ENCODE measurements at places on chromosomes 3 and 15. TPM values are rescaled to one million over a fixed set of nuclear protein-coding genes. Genes with fewer than 3 reads are reported as not detected.

GRCh38 chr15:67852418-67852817 lies 12.6 kb upstream of the RNU6-1 start:
- no peaks in the 10 kb centered on the region for H3K27me3 ChIP-seq
- no peak for DNase-seq
- H3K36me3 ChIP-seq, result no peaks in the 10 kb centered on the region
- peak overlapping the region; percentile 0 for H3K27ac ChIP-seq
- peaks cover 19% of the 10 kb centered on the region for H3K4me1 ChIP-seq

DNA sequence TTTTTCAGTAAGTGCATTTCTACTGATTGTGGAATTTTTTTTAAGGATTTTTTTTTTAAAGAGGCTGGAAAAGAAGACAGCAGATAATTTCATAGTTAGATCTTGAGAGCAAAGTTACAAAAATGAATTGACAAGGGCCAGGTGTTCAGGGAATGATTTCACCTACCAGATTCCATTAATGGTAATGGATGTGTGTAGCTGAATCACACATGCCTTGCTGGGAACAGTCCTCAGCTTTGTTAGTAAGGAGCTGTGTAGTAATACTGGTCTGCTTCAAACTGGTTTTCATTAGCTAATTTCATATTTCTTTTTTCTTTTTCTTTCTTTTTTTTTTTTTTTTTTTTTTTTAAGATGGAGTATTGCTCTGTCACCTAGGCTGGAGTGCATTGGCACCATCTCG lies 16.0 kb downstream of the NR1D2 start:
- H3K27me3 ChIP-seq, result no peaks in the 10 kb centered on the region
- no peak overlapping the region for H3K4me3 ChIP-seq
- no peak overlapping the region for H3K27ac ChIP-seq
- DNase-seq, result no peak

GRCh38 chr3:38004415-38005075 lies 14.0 kb downstream of the VILL start:
- no peaks in the 10 kb centered on the region for H3K27me3 ChIP-seq
- H3K4me1 ChIP-seq, result no peaks in the 10 kb centered on the region
- no peak overlapping the region for H3K27ac ChIP-seq
- no peak overlapping the region for H3K4me3 ChIP-seq

DNA sequence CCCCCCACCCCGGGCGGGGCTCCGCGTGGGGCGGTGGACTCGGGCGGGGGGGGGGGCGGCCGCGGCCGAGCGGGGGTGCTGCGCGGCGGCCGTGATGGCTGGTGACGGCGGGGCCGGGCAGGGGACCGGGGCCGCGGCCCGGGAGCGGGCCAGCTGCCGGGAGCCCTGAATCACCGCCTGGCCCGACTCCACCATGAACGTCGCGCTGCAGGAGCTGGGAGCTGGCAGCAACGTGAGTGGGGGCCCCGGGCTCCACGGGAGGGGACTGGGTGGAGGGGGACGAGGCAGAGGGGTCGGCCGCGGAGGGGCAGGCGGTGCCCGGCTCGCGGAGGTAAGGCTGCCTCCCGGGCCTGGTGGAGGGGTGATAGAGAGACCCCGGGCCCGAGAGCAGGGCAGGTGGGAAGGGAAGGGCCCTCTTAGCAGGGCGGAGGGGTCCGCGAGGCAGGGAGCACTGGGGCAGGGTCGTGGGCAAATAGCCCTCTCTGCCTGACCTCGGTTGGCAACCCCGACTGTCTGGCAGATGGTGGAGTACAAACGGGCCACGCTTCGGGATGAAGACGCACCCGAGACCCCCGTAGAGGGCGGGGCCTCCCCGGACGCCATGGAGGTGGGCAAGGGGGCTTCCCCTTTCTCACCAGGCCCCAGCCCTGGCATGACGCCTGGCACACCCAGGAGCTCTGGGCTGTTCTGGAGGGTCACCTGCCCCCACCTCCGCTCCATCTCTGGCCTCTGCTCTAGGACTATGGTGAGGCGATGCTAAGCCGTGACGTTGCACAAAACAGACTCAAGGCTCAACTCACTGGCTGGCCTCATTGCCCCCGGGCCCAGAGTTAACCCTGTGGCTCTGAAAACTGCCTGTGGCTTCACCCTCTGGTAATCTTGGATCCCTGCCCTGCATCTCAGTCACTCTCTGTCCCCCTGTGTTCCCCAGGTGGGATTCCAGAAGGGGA lies at the start of gene ECE2:
TSS of gene ECE2 (plus strand) at position 62 of the 950 bp plus-strand sequence. CDS start at position 194, 132 bp downstream.
- H3K27ac ChIP-seq, result no peak within 1 kb of the TSS
- H3K4me3 ChIP-seq, result no peak within 1 kb of the TSS
- H3K27me3 ChIP-seq, result peaks cover 6% of the 10 kb centered on the region
- H3K4me1 ChIP-seq, result no peaks in the 10 kb centered on the region

- no peaks in the 10 kb centered on the region for H3K4me1 ChIP-seq
- H3K27me3 ChIP-seq, result no peaks in the 10 kb centered on the region
- no peak for DNase-seq
- no peaks in the 10 kb centered on the region for H3K36me3 ChIP-seq
- no peak overlapping the region for H3K4me3 ChIP-seq
- no peak overlapping the region for H3K27ac ChIP-seq
Observed at GRCh38 chr3:46442576-46443530, 21.9 kb downstream of the LTF start.

- no peaks in the 10 kb centered on the region for H3K4me1 ChIP-seq
- no peaks in the 10 kb centered on the region for H3K27me3 ChIP-seq
- no peak overlapping the region for H3K4me3 ChIP-seq
- H3K27ac ChIP-seq, result no peak overlapping the region
Observed at GRCh38 chr3:117490716-117491115, 781.1 kb downstream of the TUSC7 start.

DNA sequence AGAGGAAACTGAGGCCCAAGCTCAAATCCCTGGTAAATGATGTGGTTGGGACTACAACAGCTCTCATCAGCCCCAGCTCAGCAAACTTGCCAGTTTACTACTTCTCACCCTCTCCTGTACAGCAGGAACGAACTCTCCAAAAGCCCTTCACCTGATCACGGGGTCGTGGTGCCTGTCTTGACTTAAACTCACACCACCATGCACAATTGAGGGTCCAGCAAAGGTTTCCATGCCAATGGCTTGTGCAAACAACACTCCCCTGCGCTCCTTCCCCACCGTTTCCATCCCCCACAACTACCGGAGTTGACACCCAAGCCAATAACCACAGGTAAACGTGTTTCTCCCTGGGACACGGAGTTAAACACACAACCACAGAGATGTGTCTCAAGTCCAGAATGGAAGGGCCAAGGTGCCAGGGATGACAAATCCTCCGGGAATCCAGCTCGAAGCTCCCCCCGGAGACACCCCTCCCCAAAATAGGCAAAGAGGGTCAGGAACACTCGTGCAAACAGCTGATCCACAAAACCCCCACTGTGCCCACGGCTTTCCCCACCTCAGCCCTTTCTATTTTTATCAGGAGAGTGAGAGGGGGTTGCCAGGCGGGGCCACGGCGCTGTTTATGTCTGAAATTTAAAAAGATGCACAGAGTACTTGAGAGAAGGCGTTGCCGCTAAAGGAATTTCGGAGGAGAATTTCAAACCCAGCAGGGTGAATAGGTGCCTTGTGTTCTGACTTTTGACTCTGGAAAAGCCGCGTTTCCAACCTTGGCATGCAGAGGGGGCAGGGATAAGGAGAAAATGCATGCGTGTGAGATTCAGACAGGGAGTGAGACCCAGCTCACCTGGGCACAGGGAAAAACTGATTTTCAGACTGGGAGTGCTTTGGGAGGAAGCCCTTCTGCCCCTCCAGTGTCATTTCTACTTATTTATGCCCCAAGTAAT lies 10.6 kb upstream of the ACAN start:
- H3K27me3 ChIP-seq, result peaks cover 5% of the 10 kb centered on the region
- H3K4me3 ChIP-seq, result no peak overlapping the region
- no peak for DNase-seq
- no peaks in the 10 kb centered on the region for H3K4me1 ChIP-seq
- H3K27ac ChIP-seq, result no peak overlapping the region

DNA sequence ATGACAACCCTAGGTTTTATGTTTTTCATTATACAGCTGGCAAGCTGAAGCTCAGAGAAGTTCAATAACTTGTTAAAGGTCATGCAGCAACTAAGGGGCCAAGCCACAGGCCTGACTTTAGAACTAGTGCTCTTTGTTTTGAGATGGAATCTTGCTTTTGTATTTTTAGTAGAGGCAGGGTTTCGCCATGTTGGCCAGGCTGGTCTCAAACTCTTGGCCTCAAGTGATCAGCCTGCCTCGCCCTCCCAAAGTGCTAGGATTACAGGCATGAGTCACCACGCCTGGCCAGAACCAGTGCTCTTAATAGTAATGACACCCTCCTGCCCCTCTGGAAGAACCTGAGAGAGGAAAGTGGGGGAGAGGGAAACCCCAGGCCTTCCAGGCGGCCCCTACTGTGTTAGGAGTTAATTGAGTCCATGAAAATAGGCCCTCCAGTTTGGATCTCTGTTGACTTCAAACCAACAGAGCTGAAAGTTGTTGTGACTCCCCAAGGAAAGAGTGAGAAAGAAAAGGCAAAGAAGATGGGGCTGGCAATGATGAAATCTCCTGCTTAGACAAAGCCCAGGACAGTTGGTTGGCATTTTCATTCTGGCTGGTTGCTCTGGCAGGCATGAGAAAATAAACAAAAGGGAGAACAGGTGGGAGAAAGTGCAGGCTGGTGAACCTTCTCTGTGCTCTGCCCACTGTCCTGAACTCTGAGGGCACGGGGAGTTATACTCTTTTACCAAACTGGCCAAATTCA lies 3.6 kb upstream of the PRRT3 start:
- H3K4me1 ChIP-seq, result no peaks in the 10 kb centered on the region
- DNase-seq, result no peak

- no peak for DNase-seq
- H3K4me3 ChIP-seq, result no peak overlapping the region
- no peaks in the 10 kb centered on the region for H3K27me3 ChIP-seq
- no peaks in the 10 kb centered on the region for H3K4me1 ChIP-seq
- no peaks in the 10 kb centered on the region for H3K36me3 ChIP-seq
Observed at GRCh38 chr15:82931221-82931620, 21.3 kb downstream of the HOMER2 start.

DNA sequence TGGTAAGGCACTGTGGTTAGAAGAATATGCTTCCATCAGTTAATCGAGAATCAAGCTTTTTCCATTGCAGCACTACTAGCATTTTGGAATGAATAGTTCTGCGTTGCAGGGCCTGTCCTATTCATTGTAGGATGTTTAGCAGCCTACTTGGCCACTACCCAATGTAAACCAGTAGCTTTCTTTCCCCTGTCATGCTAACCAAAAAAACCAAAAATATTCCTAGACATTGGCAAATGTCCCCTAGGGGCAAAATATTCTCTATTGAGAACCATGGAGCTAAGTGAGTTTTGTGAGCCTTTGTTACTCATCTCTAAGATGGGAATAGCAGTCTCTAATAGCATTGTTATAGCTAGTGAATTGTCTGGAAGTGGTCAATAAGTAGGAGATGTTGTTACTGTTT lies 187.2 kb downstream of the CADPS start:
- no peak overlapping the region for H3K4me3 ChIP-seq
- no peaks in the 10 kb centered on the region for H3K27me3 ChIP-seq
- no peak overlapping the region for H3K27ac ChIP-seq
- H3K36me3 ChIP-seq, result no peaks in the 10 kb centered on the region
- DNase-seq, result no peak

TTLL13 gene
- total RNA-seq, result 0.39 TPM

CFAP100 gene
- total RNA-seq, result not detected

NCKIPSD gene
- 26.8 TPM for total RNA-seq

MUC20 gene
- not detected for total RNA-seq

Measured in Panc1 (cell line).